GM10248 (cell line): ENCODE measurements at places on chromosomes 13 and 19.
A peak's percentile ranks its signal among the peaks of the same experiment; 100 is the strongest.

DNA sequence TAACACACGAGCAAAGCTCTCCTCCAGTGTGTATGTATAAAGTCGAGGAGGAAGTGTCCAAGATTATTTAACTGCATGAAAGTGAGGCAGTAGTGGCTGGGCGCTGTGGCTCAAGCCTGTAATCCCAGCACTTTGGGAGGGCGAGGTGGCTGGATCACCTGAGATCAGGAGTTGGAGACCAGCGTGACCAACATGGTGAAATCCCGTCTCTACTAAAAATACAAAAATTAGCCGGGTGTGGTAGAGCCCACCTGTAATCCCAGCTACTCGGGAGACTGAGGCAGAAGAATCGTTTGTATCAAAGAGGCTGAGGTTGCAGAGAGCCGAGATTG, 1.2 kb upstream of the ZNF20 start:
- no peak for DNase-seq

GRCh38 chr19:55304279-55304978, 20.6 kb downstream of the BRSK1 start:
- DNase-seq: peak; percentile 54

DNA sequence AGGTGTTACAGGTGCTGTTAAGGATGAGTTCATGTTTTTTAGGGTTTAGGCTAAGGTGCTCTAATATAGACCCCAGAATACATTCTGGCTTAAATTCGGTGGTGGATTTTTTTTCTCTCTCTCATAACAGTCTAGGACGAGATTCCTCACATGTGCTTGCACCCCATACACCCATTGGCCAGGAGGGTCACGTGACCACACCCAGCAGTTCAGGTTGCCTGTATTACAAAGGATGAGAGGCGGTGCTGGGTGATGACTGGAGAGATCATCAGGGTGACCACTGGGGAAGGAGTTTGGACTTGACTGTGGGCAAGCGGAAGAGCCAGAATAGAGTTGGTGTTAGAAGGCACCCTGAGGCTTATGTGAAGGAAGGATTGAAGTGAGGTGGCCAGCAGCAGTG, 27.7 kb downstream of the PPP2R1A start:
- no peak for DNase-seq

- DNase-seq: peak; percentile 10
Observed at GRCh38 chr19:11131471-11131870, 24.1 kb downstream of the SPC24 start.

GRCh38 chr19:13622766-13623715, 116.8 kb upstream of the CACNA1A start:
- DNase-seq: no peak

DNA sequence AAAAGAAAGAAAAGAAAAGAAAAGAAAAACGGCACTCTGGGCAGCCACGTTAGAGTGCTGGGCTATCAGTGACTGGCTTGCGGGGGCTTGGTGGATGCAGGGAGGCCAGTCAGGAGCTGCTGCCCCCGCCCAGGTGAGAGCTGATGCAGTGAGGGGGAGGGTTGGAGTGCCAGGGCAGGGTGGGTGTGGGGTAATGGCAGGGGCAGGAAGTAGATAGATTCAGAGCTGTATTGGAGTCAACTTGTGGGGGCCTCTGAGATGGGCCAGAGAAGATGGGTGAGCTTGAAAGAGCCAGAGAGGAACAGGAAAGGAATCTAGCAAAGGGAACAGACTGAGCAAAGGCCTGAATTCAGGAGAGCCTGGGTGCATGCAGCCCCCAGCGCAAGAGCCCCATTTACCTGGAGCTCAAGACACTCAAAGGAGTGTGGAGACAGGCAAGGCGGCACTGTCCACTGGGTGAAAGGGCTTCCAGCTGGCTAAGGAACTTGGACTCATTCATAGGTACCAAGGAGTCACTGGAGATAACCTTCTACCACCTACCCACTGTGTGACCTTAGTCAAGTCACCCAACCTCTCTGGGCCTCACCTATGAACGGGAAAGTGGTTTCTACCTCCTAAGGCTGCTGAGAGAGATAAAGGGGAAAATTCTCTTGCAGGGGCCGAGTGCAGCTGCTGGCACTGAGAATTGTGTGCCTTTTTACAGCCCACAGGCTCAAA, 20.2 kb downstream of the VSTM2B start:
- DNase-seq: no peak

DNA sequence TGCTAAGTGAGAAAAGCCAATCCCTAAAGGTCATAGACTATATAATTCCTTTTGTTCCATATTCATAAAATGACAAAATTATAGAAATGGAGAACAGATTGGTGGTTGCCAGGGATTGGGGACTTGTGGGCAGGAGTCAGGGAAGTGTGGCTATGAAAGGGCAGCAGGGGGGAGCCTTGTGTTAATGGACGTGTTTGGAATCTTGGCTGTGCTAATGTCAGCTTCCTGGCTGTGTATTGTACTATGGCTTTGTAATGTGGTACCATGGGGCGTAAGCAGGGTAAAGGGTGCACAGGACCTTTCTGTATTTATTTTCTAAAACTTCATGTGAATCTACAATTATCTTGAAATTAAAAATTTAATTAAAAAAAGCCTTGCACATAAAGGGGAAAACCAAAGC, 248.5 kb downstream of the UQCRFS1 start:
- no peak for DNase-seq
